Transverse colon (tissue), 4 donors: ENCODE measurements at places on chromosomes 3 and 15. TPM values are rescaled to one million over a fixed set of nuclear protein-coding genes. Genes with fewer than 3 reads are reported as not detected.

GRCh38 chr3:171863920-171864319 is 20.8 kb downstream of the TMEM212 start:
- no peaks in the 10 kb centered on the region for H3K27me3 ChIP-seq
- no peaks in the 10 kb centered on the region for H3K36me3 ChIP-seq
- no peak for DNase-seq
- H3K4me3 ChIP-seq, result no peak overlapping the region

DNA sequence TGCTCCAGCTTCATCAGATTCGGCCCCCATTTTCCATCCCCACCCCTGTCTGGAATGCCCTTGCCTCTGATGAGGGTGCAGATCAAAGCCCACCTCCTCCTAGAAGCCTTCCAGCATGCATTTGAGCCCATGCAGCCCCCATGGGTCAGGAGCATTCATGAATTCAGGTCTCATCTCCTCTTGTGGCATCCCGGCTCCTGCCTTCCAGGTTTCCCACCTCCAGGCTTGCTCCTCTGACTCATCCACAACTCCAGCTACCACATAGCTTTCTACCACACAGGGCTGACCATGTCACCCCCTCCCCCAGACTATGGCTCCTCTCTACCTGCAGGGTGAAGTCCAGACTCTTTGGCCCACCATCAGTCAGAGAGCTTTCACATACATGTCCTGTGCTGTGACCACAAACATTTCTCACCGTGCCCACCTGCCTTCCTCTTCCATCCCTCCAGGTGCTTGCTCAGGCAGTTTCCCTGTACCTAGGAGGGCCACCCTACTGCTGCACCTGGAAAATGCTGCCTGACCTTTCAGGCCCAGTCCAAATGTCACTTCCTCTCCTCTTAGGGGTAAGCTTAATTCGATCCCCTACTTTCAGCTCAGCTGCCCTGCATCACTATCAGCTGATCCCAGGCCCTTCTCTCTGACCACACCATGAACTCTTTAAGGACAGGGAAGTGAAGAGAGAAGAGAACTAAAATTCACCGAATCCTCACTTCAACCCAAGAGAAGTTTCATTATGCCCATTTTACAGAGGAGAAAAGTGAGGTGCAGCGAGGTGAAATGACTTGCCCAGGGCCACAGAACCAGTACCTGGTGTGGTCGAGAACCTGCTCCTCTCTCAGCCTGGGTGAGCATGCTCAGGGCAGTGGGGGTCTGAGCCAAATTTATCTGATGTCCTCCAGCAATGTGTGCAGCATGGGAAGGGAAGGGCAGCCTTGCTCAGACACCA is 13.7 kb upstream of the FGD5 start:
- H3K36me3 ChIP-seq, result no peaks in the 10 kb centered on the region
- H3K27me3 ChIP-seq, result peaks cover 24% of the 10 kb centered on the region
- H3K27ac ChIP-seq, result no peak overlapping the region
- H3K4me1 ChIP-seq, result peaks cover 19% of the 10 kb centered on the region
- H3K4me3 ChIP-seq, result no peak overlapping the region

- H3K27me3 ChIP-seq, result no peaks in the 10 kb centered on the region
- H3K4me3 ChIP-seq, result no peak overlapping the region
- peaks cover 8% of the 10 kb centered on the region for H3K36me3 ChIP-seq
- no peak overlapping the region for H3K27ac ChIP-seq
Observed at GRCh38 chr3:142434503-142434902, 13.3 kb downstream of the XRN1 start.

DNA sequence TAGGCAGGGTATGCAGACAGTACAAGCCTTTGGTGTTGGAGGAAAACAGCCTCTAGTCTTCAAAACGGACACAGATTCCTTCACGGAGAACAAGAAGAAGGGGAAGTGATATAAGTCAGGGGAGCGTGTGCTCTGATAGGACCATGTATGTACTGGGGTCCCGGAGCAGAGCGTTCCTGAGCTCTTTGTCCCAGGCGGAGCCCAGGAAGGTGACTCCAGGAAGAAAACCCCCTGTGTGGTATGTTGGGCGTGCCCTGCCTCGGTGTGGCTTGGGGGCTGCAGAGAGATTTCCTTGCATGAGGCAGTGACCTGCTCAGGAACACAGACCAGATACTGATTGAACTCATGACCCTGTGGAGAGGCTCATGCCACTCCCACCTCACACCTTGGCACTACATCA is 21.7 kb downstream of the MELTF start:
- DNase-seq, result no peak
- peaks cover 7% of the 10 kb centered on the region for H3K4me1 ChIP-seq
- H3K27me3 ChIP-seq, result no peaks in the 10 kb centered on the region
- no peak overlapping the region for H3K4me3 ChIP-seq
- no peaks in the 10 kb centered on the region for H3K36me3 ChIP-seq

GRCh38 chr15:23572844-23573243 is 7.4 kb downstream of the MKRN3 start:
- no peak overlapping the region for H3K27ac ChIP-seq
- no peaks in the 10 kb centered on the region for H3K4me1 ChIP-seq
- H3K36me3 ChIP-seq, result no peaks in the 10 kb centered on the region
- H3K4me3 ChIP-seq, result no peak overlapping the region
- DNase-seq, result no peak
- no peaks in the 10 kb centered on the region for H3K27me3 ChIP-seq

- DNase-seq, result no peak
- H3K27me3 ChIP-seq, result no peaks in the 10 kb centered on the region
- H3K27ac ChIP-seq, result peak overlapping the region; percentile 54
- peaks cover 9% of the 10 kb centered on the region for H3K4me1 ChIP-seq
- H3K36me3 ChIP-seq, result no peaks in the 10 kb centered on the region
- H3K4me3 ChIP-seq, result no peak overlapping the region
Observed at GRCh38 chr3:45537616-45537969, 57.0 kb upstream of the LIMD1 start.

DNA sequence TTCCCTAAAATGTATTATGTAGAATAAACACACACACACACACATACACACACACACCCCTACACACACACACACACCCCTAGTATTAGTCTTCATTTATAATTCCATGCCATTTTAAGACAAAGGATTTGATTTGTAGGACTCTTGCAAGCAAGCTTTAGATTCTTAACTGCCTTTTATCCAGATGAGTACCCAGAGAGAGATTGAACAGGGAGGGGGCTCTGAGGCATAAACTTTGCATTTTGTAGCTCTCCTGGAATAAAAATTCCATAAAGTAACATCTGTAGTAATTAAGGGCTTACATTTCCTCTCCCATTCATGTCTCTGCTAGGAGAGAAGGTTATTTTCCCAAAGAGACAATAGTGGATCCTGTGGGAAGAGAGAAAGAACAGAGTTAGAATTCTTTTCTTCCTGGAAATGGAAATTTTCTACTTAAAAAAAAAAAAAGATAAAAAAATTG is 479.4 kb downstream of the RBMS3 start:
- H3K27me3 ChIP-seq, result no peaks in the 10 kb centered on the region
- DNase-seq, result no peak
- no peaks in the 10 kb centered on the region for H3K36me3 ChIP-seq
- H3K4me1 ChIP-seq, result peaks cover 38% of the 10 kb centered on the region
- H3K27ac ChIP-seq, result no peak overlapping the region

DNA sequence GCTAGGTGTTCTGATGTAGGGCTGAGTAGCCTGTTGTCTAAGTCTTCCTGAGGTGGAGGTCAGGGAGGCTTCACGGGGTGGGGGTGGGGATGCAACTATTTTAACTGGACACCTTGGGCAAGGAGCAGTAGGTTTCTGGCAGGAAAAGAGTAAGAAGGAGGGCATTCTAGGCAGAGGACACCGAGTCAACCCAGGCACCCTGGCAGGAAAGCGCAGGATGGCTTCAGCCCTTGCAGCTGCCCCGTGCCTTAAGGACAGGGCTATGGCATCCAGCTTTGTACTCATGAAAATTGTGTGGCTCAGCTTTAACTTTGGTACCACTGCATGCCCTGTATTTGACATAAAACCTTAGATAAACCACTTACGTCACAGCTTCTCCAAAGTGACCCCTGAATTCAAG is 6.4 kb upstream of the FILIP1L start:
- H3K27me3 ChIP-seq, result no peaks in the 10 kb centered on the region
- no peak for DNase-seq
- H3K4me3 ChIP-seq, result no peak overlapping the region
- no peak overlapping the region for H3K27ac ChIP-seq
- H3K36me3 ChIP-seq, result no peaks in the 10 kb centered on the region

- H3K4me3 ChIP-seq, result no peak overlapping the region
- H3K27me3 ChIP-seq, result no peaks in the 10 kb centered on the region
- H3K4me1 ChIP-seq, result peaks cover 14% of the 10 kb centered on the region
Observed at GRCh38 chr3:45131201-45131600, 15.0 kb downstream of the CDCP1 start.

DNA sequence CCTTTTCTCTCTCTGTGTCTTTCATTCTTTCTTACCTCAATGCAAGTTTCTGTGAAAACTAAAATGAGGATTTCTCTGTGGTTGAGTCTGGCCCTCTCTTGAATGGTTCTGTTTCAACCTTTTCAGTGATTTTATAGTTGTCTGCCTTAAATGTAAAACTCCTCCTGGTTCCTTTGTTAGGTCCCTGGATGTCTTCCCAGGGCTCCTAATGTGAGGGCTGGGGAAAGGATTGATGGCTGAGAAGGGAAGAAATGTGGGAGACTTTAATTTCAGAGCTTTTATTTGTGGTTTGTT is 90.6 kb upstream of the GRM7 start:
- H3K27ac ChIP-seq, result peak overlapping the region; percentile 35
- DNase-seq, result no peak
- H3K4me3 ChIP-seq, result no peak overlapping the region

Gene PRR20G
- total RNA-seq, result not detected

Gene MNS1
- total RNA-seq, result 0.16 TPM
